ENCODE measurements at places on chromosomes 12 and 14.

- peak; percentile 83 for DNase-seq
These were observed 1.0 kb upstream of the CDK17 start for GRCh38 chr12:96401076-96401871.

GRCh38 chr14:69037790-69038454, 58.8 kb upstream of the ACTN1 start:
- no peak for DNase-seq

DNA sequence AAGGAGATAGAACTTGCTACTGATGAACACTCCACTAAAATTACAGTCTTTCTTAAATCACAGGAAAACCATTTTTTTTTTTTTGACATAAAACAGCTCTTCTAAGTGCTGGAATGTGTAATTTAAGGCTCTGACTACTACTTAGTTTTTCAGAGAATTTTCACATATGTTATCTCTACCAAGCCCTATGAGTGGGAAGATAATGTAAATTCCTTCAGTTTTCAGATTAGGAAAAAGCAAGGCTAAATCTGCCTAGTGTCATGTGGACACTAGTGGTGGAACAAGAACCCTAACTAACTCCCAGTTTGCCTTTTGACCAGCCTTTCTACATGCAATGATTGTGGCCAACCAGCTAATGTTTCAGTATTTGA, 37.3 kb upstream of the CSRP2 start:
- DNase-seq: no peak

DNA sequence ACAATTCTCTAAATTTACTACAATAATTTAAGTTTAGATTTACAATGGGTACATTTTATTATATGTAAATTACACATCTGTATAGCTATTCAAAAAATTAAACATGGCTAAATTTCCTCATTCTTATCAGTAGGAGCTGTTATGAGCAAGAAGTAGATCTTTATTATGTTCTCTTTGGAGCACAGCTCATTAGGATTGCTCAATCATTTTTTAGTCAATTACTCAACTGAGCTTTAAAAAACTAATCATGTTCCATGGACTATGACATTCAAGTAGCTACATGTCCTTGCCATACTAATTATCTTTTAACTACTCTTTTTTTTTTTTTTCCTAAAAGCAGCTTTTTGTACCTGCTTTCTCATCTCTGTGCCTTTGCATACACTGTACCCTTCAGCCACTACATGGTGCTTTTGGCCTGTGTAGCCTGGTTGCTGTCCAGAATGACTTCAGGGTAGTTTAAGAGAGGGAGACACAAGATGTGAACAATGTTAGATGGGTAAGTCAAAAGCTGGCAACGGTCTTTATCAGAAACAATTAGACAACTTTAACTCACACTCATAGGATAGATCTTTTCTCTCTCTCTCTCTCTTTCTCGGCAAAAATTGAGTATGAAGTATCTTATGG, 69.0 kb downstream of the SSPN start:
- DNase-seq: no peak

GRCh38 chr12:77232045-77232444, 166.7 kb upstream of the E2F7 start:
- no peak for DNase-seq

DNA sequence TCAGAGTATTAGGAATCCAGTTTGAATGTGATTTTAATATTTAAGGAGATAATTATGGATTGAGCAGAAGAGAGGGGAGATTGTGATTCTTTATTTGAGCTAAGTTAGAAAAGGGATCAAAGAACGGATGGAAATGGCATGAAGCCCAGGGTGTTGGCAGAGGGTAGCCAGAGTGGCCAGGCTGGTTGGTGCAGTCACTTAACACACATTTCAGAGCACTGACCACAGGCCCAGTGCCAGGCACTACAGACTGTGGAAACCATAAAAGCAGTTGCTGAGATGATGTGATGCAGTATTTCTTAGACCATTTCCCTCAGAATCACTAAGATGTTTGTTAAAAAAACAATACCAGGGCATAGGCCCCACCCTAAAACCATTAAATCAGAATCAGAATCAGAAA, 167.7 kb upstream of the AMIGO2 start:
- DNase-seq: no peak

- no peak for DNase-seq
These were observed 13.3 kb downstream of the DICER1 start for GRCh38 chr14:95143808-95144620.

- no peak for DNase-seq
These were observed 82.5 kb downstream of the SH2B3 start for GRCh38 chr12:111488271-111488670.

GRCh38 chr12:49201595-49202295, 12.9 kb upstream of the TUBA1A start:
- DNase-seq: no peak

- no peak for DNase-seq
These were observed 147.6 kb downstream of the RIMBP2 start for GRCh38 chr12:130568501-130568900.

- DNase-seq: no peak
These were observed 9.1 kb downstream of the MEG3 start for GRCh38 chr14:100834794-100835547.

DNA sequence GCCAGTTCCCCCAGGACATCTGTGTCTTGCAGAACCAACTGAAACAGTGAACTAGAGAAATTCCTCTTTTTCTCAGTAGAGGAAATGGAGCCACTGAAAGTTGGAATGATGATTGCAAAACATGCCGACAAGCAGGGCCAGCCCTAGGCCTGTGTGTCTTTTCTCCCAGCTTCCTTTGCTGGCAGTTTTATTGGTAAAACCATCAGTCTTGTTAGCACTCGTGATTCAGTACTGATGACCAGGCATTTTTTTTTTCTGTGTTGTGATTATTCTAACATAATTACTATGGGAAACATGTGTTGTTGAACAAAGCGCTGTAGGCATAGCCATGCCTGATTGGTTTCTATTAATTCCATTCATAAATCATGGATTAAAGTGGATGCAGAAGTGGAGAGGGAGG, 620.7 kb downstream of the AACS start:
- DNase-seq: no peak

GRCh38 chr12:66848967-66849366, 170.1 kb upstream of the GRIP1 start:
- no peak for DNase-seq

- no peak for DNase-seq
These were observed 382.5 kb upstream of the TMTC1 start for GRCh38 chr12:30166006-30166795.

DNA sequence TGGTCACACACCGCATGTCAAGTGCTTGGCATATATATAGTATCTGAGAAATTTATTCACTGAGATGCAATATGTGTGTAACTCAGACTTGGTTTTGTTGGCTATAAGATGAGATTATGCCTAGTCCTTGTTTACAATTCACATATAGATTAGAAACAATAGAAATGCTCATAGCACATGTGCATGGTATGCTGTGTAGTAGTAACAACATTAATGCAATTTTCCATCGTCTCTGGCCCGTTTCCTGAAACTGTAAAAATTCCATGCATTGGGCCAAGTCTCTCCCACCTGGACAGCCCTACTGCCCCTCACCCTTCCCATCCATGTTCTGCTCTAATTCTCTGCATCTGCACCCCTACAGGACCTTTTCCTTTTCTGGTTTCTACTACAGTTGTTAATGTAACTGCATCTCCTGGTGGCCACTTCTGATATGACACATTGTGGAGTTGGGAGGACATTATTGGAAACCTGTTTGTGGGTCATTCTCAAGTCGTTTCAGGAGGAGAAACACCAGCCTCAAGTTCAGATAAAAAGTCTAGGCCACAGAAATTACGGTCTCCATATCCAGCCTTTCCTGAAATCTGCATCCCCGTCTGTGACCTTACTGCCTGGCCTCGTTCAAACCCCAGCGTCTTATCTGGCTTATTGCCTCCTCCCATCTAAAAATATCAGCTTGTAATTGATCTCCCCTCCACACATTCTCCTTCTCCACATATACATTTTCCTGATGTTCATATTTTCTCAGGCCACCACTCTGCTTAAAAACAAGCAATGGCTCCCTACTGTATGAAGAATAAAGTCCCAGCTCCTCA, 37.5 kb downstream of the EMP1 start:
- peak; percentile 63 for DNase-seq

GRCh38 chr14:45253754-45254310, 830 bp upstream of the MIS18BP1 start:
- peak; percentile 5 for DNase-seq

DNA sequence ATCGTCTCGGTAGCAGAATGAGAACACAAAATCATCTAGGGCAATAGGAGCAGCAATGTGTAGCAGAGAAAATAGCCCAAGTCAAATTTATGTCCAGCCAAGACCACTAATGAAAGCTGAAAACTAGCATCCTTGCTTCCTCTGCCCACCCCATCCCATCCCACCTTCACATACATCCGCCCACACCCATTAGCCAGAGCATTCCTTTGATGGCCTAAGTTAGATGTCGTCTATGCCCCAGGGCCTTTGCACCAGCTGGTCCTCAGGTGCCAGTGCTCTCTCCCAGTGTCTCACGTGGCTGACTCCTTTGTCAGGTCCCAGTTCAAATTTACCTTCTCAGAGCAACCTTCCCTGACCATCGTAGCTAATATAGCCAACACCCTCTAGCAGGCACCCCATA, 17.8 kb upstream of the PPP2R5C start:
- DNase-seq: no peak

DNA sequence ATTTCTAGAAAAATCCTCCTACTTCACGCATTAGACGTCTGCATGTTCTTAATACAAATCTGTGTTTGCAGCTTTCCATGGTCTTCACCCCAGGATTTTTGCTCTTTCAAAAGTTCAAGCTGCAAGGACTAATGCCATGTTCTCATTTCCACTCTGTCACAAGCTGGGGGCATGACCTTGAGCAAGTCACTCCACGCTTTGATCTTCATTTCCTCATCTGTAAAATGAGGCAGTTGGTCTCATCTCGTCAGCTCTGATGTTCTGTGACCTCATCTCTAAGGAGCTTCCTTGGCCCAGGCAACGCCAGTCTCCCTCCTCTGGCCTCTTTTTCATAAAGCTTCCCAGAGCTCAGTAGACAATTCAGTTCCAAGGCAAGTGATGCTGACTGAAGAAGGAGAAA, 18.8 kb upstream of the BMP4 start:
- no peak for DNase-seq

- DNase-seq: no peak
These were observed 765 bp upstream of the NFYB start for GRCh38 chr12:104138797-104139152.

DNA sequence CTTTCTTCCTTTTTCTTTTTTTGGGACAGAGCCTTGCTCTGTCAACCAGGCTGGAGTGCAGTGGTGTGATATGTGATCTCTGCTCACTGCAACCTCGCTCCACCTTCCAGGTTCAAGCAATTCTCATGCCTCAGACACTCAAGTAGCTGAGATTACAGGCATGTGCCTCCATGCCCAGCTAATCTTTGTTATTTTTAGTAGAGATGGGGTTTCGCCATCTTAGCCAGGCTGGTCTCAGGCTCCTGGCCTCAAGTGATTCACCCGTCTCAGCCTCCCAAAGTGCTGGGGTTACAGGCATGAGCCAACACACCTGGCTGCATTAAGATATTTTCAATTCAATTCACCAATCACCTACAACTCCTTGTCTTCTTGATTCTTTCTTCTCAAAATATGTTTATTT, 1046.5 kb downstream of the GALC start:
- no peak for DNase-seq
